ENCODE measurements at places on chromosomes 1 and 21. TPM values are rescaled to one million over a fixed set of nuclear protein-coding genes. Genes with fewer than 3 reads are reported as not detected.

GRCh38 chr1:205072881-205073280 is 11.4 kb downstream of the TMEM81 start:
- no peak for DNase-seq

PPIH gene
- 29.4 TPM for total RNA-seq

MROH9 gene
- total RNA-seq, result not detected

DNA sequence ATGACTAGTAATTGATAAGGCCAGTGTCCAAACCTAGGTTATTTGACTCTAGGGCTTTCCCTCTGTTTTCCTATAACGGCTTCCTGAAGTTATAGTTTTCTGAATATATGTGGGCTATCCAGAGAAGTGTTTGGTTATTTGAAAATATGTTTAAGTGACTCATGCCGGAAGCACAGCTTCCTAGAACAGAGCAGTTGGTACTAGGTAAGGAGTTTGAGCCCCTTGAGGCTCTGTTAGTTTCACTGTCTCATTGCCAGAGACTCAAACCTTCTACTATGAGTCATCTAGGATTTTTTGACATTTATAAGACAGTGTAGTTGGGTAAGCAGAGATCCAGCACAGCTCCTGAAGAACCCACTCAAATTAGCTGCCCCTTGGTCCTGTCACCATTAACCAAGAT is 27.1 kb upstream of the LEPR start:
- no peak for DNase-seq

CBR3 gene
- 3.0 TPM for total RNA-seq

GRCh38 chr21:14857529-14857928 is 207.3 kb downstream of the NRIP1 start:
- DNase-seq, result no peak

DNA sequence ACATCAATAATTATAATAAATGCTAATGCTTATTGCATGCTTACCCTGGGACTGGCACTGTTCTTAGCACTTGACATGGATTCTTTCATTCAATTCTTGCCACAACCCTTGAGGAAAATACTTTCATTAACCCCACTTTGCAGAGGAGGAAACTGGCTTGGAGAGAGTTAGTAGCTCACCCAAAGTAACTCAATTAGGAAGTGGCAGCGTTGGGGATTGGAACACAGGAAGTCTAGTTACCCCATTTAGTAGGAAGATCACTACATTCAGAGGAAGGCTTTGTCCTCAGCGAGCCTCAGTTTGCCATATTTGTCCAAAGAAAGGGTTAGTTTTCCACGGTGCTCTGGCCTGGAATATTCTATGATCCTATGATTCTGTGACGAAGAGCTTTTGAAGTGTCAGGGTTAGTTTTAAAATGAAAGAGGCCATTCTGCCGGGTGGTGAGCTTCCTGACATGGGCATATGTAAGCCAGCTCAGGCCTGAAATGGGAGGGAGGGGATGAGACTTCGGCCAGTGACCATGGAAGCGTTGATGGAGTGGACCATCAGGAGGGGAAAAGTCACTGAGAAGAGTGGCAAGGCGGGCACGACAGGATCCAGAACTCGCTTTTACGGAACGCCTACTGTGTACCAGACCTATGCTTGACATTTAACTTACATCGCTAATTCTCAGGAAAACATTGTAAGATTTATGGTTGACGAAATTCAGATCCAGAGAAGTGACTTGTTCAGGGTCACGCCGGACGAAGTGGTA is 28.2 kb upstream of the EPB41 start:
- DNase-seq, result no peak

HAO2 gene
- not detected for total RNA-seq

DNA sequence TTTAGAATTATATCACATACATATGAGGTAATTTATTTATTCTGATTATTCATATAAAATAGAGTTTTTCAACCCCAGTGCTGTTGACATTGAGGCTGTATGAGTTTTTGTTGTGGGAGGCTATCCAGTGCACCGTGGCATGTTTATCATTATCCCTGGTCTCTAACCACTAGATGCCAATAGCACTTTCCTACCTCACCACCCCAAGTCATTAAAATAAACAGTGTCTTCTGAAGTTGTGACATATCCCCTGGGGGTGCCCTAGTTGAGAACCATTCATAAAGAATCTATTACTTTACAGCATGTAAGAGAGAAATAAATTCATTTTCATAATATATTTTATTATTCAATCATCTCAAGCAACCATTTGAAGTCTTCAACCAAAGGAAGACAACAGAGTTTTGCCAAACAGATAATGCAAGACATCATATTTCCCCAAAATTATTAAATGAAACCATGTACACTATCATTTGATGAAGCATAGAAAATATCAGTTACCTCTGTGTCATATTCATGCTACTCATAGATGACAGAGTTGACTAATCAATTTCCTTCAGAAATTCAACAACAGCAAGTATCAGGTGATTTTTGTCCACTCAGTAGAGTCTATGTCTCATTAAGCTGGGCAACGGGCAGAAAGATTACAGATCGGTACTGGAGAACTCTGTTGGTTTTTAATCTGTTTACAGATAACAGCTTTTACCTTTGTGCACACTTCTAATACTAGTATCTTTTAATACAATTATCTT is 39.5 kb upstream of the RGS1 start:
- no peak for DNase-seq

GPR37L1 gene
- total RNA-seq, result not detected
